ENCODE measurements at places on chromosomes 13 and 19. TPM values are rescaled to one million over a fixed set of nuclear protein-coding genes. Genes with fewer than 3 reads are reported as not detected.

DNA sequence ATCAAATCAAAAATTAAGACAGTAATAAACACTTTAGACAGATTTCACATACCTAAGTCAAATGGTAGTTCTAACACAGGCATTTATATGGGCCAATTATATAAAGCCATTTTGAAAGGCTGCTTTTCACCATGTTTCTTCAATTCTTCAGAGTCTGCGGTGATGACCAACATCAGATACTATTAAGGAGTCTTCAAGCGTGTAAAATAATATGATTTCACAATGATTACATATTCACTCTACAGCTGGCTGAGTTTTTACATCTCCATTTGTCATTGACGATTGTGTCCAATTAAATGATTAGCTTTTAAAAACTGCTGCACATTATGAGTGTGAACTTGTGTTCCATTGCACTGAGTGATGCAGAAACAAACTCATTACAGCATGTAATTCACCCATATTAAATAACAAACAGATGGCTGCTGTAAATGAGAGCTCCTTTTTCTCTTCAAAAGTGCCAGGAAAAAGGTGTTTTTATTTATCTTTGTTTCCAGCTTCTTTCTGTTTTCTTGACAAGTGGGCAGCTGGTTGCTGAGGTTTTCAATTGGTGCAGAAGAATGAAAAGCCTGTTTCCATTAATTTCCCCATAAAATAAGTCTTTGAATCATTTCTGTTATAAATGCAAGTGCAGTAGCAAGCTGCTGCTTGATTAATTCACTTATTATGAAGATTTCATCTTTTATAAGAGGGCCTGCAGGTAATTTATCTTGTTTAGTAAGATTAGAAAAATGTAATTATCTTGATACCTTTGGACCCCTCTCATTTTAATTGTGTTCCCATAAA is 676.1 kb upstream of the KLHL1 start:
- peak; percentile 27 for DNase-seq

Gene ZC3H13
- total RNA-seq, result 44.2 TPM

DNA sequence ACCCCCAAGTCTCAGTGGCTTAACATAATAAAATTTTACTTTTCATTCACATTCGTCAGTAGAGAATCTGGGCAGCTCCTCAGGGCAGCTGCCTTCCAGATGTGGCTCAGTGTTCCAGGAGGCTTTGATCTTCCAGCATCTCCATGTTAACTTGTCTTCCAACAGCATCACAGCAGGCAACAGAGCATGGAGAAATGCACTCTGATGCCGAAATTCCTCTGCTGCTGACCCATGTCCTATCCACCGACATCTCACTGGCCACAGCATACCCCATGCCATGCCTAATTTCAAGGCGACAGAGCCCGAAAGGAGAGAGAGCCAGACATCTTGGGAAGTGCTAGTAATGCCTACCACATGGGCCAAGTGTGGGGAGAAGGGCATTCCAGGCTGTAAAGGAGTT is 64.9 kb upstream of the MEDAG start:
- no peak for DNase-seq

GRCh38 chr19:17086120-17086519 is 10.5 kb downstream of the MYO9B start:
- DNase-seq, result no peak

Gene ERICH6B
- not detected for total RNA-seq

Gene CACNA1A
- not detected for total RNA-seq

Data from SJCRH30 (cell line).